ENCODE measurements at places on chromosomes 1 and 21.

DNA sequence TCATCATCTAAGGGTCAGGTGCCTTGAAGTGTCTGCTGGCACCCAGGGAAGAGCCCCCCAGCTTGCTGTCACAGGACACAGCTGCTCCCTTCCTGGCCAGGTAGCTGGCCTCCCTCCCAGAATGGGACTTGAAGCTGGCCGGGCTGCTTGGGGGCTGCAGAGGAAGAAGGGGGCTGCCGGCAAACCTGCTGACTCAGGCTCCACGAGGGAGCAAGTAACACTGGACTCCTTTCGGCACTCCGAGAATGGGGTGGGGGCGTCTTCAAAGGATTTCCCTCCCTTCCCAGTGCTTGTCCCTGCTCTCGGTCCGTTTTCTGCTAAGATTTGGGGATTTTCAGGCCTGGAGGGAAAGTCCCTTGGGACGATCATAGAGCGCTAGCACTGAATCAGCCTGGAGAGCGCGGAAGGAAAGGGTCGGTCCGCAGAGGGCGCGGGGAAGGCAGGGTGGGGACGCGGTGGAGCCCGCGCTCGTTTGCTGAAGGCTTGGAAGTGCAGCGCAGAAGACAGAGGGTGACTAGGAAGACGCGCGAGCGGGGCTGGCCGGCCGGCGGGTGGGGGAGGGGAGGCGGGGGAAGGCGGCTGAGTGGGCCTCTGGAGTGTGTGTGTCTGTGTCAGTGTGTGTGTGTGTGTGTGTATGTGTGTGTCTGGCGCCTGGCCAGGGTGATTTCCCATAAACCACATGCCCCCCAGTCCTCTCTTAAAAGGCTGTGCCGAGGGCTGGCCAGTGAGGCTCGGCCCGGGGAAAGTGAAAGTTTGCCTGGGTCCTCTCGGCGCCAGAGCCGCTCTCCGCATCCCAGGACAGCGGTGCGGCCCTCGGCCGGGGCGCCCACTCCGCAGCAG, at the start of gene CSF1:
Gene CSF1, plus strand, starts transcription at position 727 of the 840 bp plus-strand sequence. CDS start 175 bp downstream, outside the sequence.
- peak; percentile 29 for DNase-seq

GRCh38 chr1:191882870-191883269, 275.4 kb upstream of the RGS18 start:
- DNase-seq: no peak

DNA sequence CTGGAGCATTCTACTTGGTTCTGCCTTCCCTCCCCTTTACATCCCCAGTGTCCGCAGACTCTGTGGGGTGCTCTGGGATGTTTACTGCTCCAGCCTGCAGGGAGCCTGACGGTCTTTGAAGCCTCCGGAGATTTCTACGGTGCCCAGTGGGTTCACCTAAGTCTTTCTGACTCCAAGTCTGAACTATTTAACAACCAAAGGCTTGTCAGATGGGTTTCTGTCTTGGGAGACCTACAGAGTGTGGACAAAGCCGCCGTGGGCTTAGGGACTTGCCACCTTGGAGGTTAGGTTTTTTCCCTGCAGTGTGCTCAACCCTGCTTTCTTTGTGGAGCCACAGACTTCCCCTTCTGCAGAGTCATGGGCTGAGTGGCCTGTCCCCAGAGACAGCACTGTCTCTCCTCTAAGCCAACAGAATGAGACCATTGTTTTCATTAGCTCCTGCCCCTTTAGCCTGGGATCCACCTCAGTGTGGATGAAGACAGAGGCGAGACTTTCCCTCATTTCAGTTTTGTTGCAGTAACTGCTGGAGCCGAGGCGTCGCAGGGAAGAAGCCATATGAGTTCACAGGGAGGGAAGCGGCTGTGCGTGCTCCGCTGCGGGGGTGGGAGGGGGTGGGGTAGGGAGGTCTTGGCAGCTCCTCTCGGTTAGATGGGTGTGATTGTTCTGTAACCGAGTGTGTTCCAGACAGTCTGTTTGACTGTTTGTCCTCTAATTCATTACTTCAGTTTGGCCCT, 120.7 kb downstream of the CNIH3 start:
- no peak for DNase-seq

GRCh38 chr1:56446531-56447098, 132.7 kb downstream of the PLPP3 start:
- no peak for DNase-seq

DNA sequence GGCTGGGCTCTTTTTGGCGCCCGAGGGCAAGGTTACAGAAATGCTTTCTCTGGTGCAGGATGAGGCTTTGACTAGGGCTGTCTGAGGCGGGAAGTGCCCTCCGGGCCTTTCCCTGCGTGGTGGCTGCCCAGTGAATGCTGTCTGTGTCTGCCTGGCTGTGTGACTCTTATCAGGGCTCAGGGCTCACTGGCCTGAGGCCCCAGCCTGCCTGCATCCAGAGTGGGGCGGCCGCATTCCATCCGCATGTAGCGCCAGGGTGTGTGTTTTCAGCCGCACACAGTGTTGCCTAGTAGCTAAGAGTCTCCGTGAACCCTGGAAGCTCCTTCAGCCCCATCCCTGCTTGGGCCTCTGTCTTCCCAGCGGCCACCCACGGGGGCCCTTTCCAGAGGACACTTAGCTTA, 59.1 kb downstream of the FAAP20 start:
- DNase-seq: no peak

GRCh38 chr1:176183618-176184017, 23.5 kb downstream of the COP1 start:
- no peak for DNase-seq

DNA sequence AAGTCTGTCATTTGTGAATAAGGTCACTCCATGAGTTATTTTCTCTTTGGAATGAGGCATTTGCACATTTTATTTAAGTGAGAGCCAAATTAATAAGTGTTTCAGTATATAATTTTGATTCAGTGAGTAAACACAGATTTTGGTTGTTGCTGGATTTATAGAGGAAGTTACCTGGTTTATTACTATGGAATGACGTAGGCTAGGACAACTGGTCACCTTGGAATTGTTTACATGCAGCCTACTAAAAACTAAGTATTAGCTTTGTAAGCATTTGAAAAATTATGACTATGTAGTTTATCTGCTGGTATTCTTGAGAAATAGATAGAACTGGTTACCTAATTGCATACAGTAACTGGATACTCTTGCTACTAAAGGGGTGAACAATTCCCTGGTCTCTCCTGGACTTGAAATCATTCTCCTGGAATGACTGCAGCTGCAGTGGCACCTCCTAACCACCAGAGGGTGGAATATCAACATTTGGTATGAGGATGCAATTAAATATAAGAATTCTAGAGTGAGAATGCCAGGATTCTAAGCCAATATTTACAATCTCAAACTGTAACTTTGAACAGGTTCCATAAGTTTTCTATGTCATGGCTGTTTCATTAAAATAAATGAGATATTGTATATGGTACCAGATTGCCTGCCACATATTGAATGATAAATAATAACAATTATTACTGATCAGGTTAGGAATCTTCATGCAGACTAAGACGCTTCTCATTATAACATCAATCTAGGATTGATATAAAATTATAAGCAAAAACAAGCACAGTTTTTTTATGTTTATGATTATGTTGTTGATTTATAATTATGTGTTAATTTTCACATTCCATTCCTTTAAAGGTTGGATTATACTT, 3.5 kb upstream of the KRTAP27-1 start:
- DNase-seq: peak; percentile 35

DNA sequence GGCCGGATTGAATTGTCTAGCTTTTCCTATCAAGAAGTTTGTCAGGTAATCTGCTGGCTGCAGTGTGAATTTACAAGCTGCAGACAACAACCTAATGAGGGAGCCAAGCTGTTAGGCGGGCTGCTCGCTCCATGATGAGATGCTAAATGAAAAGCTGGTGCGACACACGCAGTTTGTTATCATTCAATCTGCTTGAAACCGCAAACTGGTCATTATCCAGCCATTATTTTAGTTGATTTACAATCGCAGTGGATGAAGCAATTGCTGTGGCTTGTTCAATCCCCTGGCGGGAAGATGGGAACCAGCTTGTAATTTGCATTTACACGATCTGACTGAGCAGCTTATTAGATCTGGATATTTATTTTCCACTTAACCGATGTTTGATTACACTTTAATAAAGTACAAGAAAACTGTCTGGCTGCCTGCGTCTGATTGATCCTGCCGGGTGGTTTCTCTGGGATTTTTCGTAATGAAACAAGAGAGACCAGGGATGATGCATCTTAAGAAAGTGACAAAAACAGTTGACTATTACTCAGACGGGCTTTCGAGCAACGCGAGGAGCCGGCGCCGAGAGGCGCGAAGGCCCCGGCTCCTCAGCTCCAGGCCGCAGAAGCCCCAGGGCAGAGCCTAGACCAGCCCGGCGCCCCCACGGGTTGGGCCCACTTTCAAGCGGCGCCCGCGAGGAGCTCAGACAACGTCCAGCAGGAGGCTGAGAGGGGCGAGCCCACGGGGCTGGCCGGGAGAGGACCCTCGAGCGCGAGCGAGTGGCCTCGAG, 118.0 kb upstream of the BARHL2 start:
- DNase-seq: peak; percentile 22

GRCh38 chr1:17721444-17721843, 33.7 kb upstream of the ACTL8 start:
- no peak for DNase-seq

DNA sequence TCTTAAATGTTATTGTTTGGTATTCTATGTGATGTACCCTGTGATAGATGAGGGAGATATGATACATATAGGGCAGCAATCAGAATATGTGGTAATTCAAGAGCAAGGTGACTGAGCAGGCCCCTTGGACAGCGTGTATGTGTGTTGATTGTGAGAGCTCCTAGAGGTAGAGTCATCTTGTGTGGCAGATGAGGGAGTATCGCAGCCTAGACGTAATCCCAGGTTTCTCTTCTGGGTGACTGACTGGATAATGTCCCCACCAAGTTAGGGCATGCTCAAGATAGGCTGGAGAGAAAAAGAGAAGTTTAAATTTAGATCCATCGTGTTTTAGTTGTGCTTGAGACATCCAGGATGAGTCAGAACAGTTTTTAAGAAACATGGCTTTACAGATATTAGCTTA, 185.3 kb downstream of the ZP4 start:
- DNase-seq: no peak

DNA sequence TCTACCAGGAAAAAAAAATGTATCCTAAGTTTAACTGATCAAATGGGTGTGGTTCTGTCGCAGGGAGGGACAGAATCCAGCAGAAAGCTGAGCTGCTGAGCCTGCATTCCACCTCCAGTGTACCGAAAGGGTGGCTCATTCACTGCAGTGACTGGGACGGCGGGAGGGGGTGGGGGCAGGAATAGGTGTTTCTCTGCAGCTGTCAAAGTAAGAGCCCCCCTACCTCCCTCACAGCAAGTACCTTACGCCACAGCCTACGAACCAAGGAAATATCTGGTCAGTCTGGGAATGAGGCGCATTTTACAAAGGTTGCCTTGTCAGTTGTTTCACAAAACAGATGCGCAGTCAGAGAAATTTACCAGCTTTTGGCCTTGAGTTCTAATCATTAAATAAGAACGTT, 1.7 kb downstream of the S100B start:
- no peak for DNase-seq

DNA sequence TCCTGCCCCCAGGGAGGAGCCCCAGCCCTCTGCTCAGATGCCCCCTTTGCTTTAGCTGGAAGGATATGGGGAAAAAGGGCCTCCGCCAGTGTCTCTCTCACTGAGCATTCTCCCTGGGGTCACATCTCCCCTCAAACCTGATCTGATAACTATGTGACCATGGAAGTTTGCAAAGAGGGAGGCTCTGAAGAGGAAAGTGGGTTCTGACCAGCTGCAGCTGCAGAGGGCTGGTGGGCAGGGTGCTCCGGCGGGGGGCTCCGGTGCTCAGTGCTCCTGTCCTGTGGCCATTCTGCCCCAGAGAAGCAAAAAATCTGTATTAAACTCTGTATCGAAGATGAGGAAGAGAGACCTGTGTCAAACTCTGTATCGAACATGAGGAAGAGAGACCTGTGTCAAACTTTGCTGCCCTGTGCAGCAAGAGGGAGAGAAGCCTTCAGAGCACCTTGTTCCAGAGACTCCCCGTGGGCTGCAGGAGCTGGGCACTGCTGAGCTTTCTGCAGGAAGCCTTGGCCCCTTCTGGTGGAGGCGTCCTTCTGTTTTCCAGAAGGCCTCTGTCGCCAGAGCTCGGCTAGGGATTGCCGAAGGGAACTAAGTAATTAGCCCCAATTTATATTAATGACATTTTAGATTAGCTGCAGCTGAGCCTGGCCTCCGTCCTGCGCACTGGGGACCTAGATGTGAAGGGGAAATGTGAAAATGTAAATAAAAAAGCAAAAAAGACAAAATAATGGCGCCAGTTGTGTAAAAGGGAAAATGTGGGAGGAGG, 186.2 kb upstream of the C1orf174 start:
- DNase-seq: no peak

GRCh38 chr1:116150368-116150767, 39.2 kb downstream of the MAB21L3 start:
- DNase-seq: no peak

- DNase-seq: peak; percentile 11
Observed at GRCh38 chr1:244603498-244603897, 49.4 kb upstream of the DESI2 start.

Measured in COR-L47 (cell line).